ENCODE measurements at places on chromosomes 1 and 21.

DNA sequence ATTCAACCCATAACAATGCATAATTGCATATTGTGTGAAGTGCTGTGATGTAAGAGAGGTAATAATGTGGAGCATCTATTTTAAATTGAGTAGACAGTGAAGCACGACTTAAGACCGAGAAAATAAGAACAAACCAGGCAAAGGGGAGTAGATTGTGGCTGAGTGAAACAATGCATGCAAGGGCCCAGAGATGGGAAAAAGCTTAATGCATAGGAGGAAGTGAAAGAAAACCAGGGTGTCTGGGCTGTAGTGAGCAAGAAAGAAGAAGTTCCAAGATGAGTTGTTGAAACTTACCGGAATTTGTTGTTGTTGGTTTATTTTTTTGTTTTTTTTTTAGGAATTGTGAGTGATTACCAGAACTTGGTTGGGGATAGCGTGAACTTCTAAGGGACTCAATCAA is 104.7 kb downstream of the SNX7 start:
- DNase-seq, result no peak

- no peak for DNase-seq
These were observed 136.6 kb downstream of the SYF2 start for GRCh38 chr1:25095635-25096200.

DNA sequence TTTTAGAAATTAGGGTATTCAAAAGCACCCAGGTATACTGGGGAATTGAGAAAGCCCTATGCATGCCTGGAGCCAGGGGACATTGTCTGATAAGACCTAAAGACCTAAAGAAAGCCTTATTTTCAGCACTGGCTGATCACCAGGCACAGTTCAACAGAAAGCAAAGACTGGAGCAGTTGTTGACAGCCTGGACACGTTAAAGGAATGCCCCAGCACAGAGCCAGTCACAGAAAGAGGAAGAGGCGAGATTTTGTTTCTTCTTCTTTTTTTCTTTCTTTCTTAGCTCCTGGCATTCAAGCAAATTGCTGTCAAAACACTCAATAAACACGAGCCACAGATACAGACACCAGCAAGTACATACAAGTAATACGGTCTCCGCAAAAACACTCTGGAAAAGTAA is 40.4 kb downstream of the RNF187 start:
- DNase-seq, result no peak

DNA sequence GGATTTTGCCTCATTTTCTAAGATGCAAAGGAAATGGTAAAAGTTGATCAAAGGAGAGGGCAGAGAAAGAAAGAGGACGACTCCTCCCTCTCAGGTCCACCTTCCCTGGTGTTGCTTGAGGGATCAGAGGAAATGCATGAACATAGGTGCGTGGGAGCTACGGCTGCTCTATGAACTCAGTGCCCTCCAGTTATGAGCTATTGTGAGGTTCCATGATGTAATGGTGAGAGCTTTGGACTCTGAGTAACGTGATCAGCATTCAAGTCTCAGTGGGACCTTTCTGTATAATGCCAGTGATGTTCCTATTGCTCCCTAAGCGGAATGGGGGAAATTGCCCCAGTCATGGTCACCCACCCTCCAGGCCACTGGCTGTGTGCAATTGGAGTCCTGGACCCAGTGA is 25.9 kb upstream of the NBPF3 start:
- DNase-seq, result no peak

Data from stimulated activated CD8-positive, alpha-beta memory T cell treated with anti-CD3 and anti-CD28 coated beads, Interleukin-2, amount 100 ng/mL, for 1 hour (primary cell).